Activated CD4-positive, alpha-beta T cell treated with anti-CD3 and anti-CD28 coated beads, Interleukin-2, amount 10 ng/mL, durations not matched to agents 7 days and 5 days (primary cell): ENCODE measurements at places on chromosomes 1 and 21. TPM values are rescaled to one million over a fixed set of nuclear protein-coding genes. Genes with fewer than 3 reads are reported as not detected.

The SLC2A5 gene
- total RNA-seq, result not detected

The UQCRHL gene
- 1.8 TPM for total RNA-seq

The ORC1 gene
- 36.7 TPM for total RNA-seq

The FAM72C gene
- total RNA-seq, result 11.1 TPM

The VTCN1 gene
- not detected for total RNA-seq

The CELA2A gene
- not detected for total RNA-seq

The TSPEAR gene
- not detected for total RNA-seq

The CFHR1 gene
- not detected for total RNA-seq

- no peak for DNase-seq
- H3K27ac ChIP-seq, result no peak overlapping the region
- peaks cover 3% of the 10 kb centered on the region for H3K27me3 ChIP-seq
- no peaks in the 10 kb centered on the region for H3K4me1 ChIP-seq
- H3K36me3 ChIP-seq, result no peaks in the 10 kb centered on the region
Measured at GRCh38 chr1:76408303-76408702, 333.8 kb downstream of the ST6GALNAC3 start.

GRCh38 chr1:170471398-170472053 lies 60.4 kb upstream of the GORAB start:
- no peaks in the 10 kb centered on the region for H3K27me3 ChIP-seq
- no peaks in the 10 kb centered on the region for H3K4me1 ChIP-seq
- no peak overlapping the region for H3K4me3 ChIP-seq
- no peak for DNase-seq
- no peaks in the 10 kb centered on the region for H3K36me3 ChIP-seq

- no peak overlapping the region for H3K4me3 ChIP-seq
- peak; percentile 13 for DNase-seq
- no peak overlapping the region for H3K27ac ChIP-seq
- H3K36me3 ChIP-seq, result no peaks in the 10 kb centered on the region
Measured at GRCh38 chr21:20971296-20971921, 26.8 kb upstream of the NCAM2 start.

- peaks cover 2% of the 10 kb centered on the region for H3K36me3 ChIP-seq
- peaks cover 6% of the 10 kb centered on the region for H3K4me1 ChIP-seq
- H3K4me3 ChIP-seq, result no peak overlapping the region
- H3K27ac ChIP-seq, result no peak overlapping the region
- no peak for DNase-seq
Measured at GRCh38 chr1:99843760-99844159, 6.4 kb upstream of the AGL start.

GRCh38 chr1:160400223-160400645 lies at the start of gene VANGL2:
TSS of gene VANGL2 (plus strand) at chr1:160400564. CDS start at chr1:160415838, 15,274 bp downstream.
- H3K27me3 ChIP-seq, result peaks cover 35% of the 10 kb centered on the region
- H3K4me1 ChIP-seq, result peaks cover 2% of the 10 kb centered on the region
- DNase-seq, result peak; percentile 21
- no peak within 1 kb of the TSS for H3K27ac ChIP-seq

DNA sequence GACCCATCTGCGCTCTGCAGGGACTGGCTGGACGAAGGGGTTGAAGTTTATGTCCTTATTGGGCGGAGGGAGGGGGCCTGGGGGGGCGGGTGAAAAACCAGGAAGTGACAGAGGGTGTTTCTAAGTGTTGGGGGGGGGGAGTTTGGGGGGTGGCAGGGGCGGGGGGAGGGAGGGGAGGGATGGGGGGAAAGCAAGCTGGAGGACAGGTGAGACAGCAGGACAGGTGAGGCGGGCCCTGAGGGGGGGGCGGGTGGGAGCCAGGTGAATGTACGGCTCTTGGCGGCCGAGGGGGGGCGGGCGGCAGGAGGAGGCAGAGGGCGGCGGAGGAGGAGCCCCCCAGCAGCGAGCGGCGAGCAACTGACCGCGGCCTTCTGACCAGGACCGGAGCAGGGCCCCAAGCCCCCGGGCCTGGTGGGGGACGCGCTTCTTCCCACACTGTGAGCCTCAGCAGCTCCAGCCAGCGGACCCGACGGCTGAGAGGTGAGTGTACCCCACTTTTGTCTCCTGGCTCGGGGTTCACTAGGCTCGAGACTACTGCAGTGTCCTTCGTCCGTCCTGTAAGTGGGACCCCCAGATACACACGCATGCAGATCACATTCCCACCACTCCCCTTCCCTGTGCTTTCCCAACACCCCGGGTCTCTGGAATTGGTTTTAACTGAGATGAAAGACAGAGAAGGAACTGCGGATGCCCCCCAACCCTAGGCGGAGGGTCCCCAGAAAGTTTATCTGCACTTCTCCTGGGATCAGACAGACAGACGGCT lies at the start of gene ZBTB7B:
ZBTB7B (plus strand) TSS at position 339 of the 763 bp plus-strand sequence. CDS start 11,859 bp downstream, outside the sequence.
- peak within 1 kb of the TSS; percentile 96 for H3K4me3 ChIP-seq
- peaks cover 61% of the 10 kb centered on the region for H3K4me1 ChIP-seq
- H3K27me3 ChIP-seq, result no peaks in the 10 kb centered on the region
- H3K36me3 ChIP-seq, result peaks cover 15% of the 10 kb centered on the region

DNA sequence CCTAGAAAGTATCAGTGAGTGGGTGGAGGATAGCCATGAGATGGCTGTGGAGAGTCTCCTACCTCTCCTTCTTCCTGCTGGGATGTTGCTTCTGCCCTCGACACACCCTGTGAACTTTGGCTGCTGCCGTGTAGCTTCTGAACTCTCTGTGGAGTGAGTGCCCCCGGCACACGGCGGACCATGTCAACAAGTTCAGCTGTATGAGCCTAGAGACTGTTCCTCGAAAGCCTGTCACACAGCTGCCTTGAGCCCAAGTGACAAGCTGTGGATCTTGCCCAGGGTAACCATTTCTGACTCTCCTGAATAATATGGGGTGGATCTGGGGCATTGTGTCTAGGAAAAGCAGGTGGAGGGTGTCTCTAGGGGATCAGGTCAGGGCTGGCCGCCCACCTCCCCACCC lies 143.2 kb downstream of the NOS1AP start:
- H3K4me3 ChIP-seq, result no peak overlapping the region
- H3K27me3 ChIP-seq, result peaks cover 8% of the 10 kb centered on the region
- H3K27ac ChIP-seq, result no peak overlapping the region
- DNase-seq, result no peak
- no peaks in the 10 kb centered on the region for H3K4me1 ChIP-seq
- H3K36me3 ChIP-seq, result no peaks in the 10 kb centered on the region

DNA sequence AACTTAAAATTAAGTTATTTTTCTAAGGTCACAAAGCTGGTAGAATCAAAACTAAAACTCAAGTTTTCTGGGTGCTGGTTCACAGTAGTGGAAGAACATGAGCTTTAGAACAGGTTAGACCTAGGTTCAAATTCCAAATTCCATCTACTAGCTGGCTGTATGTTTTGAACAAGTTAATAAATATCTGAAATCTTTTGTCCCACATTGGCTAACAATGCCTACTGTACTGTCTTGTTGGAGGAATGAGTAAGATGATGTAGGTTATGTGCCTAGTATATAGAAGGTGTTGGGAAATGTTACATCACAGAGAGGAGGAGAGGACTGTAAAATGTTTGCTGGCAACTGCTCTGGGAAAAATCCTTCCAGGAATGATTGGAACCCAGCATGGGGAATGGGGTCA lies 14.0 kb upstream of the CD247 start:
- H3K4me3 ChIP-seq, result no peak overlapping the region
- H3K27ac ChIP-seq, result no peak overlapping the region
- no peaks in the 10 kb centered on the region for H3K36me3 ChIP-seq
- no peaks in the 10 kb centered on the region for H3K27me3 ChIP-seq
- no peak for DNase-seq
- peaks cover 1% of the 10 kb centered on the region for H3K4me1 ChIP-seq
